ENCODE measurements at places on chromosomes 3 and 15. TPM values are rescaled to one million over a fixed set of nuclear protein-coding genes. Genes with fewer than 3 reads are reported as not detected.
A peak's percentile ranks its signal among the peaks of the same experiment; 100 is the strongest.

RAB43 gene
- total RNA-seq, result 33.7 TPM

- H3K36me3 ChIP-seq, result peaks cover 4% of the 10 kb centered on the region
- no peak overlapping the region for H3K4me3 ChIP-seq
- no peak overlapping the region for H3K27ac ChIP-seq
- H3K27me3 ChIP-seq, result peaks cover 2% of the 10 kb centered on the region
- H3K4me1 ChIP-seq, result peaks cover 28% of the 10 kb centered on the region
Observed at GRCh38 chr3:72260588-72260910, 475.6 kb upstream of the PROK2 start.

DNA sequence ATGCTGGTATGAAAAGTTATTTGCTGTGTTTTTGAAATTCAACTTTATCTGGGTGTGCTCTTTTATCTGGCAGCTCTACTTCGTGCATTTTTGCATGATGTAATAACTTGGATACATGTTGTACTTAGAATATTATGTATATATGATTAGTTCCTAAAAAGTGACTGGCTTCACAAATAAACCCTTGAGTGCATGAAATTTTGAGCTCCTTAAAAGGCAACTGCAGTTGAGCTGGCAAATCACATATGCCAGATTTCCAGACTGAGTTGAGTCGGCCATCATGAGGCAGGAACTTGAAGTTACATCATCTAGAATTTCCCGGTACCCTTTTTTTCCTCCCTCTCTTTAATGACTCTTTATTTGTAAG is 162.5 kb downstream of the FNDC3B start:
- no peaks in the 10 kb centered on the region for H3K4me1 ChIP-seq
- peaks cover 24% of the 10 kb centered on the region for H3K36me3 ChIP-seq
- no peaks in the 10 kb centered on the region for H3K27me3 ChIP-seq
- H3K4me3 ChIP-seq, result no peak overlapping the region

DNA sequence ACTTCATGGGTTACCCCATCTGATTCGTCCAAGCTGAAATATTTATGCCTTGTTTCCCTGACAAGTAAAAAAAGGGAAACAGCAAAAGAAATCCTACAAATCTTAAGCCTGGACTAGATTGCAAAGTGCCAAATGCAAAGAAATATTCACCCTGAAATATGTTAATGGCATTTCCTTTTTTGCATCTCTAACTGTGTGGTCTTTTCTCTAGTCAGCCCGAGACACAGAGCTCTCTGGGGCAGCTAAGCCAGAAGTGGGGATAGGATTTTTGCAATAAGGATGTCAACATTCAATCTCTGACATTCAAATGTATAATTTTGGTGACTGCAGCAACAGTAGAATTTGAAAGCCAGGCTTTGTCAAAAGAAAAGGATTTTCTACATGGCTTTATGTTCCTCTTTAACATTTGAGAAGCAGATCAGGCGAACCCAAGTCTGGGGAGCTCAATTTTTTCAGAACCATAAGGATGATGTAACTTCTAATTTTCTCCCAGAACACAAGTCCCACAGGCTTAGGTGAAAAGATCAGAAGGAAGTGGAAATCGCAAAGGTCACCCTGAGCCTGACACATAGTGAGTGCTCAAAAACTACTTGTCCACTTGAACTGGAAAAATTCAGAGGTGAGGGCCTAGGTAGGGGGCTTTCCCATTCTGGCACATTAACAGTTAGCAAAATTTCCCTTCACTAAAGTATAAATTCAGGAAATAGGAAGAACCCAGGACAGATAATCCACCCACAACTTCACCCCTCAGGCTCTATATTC is 28.2 kb upstream of the KCNMB3 start:
- no peak overlapping the region for H3K27ac ChIP-seq
- H3K4me1 ChIP-seq, result no peaks in the 10 kb centered on the region
- DNase-seq, result no peak
- no peak overlapping the region for H3K4me3 ChIP-seq
- no peaks in the 10 kb centered on the region for H3K36me3 ChIP-seq

- no peak overlapping the region for H3K4me3 ChIP-seq
- no peaks in the 10 kb centered on the region for H3K27me3 ChIP-seq
- H3K27ac ChIP-seq, result no peak overlapping the region
- no peak for DNase-seq
Observed at GRCh38 chr3:46100812-46101211, 73.5 kb upstream of the XCR1 start.

NLGN1 gene
- total RNA-seq, result not detected

GRCh38 chr3:126309165-126309564 is 48.0 kb downstream of the KLF15 start:
- H3K27me3 ChIP-seq, result no peaks in the 10 kb centered on the region
- no peak overlapping the region for H3K4me3 ChIP-seq
- no peak overlapping the region for H3K27ac ChIP-seq
- no peak for DNase-seq
- no peaks in the 10 kb centered on the region for H3K36me3 ChIP-seq

- H3K36me3 ChIP-seq, result no peaks in the 10 kb centered on the region
- no peak overlapping the region for H3K4me3 ChIP-seq
Observed at GRCh38 chr3:170752571-170753155, 117.3 kb downstream of the RPL22L1 start.

DNA sequence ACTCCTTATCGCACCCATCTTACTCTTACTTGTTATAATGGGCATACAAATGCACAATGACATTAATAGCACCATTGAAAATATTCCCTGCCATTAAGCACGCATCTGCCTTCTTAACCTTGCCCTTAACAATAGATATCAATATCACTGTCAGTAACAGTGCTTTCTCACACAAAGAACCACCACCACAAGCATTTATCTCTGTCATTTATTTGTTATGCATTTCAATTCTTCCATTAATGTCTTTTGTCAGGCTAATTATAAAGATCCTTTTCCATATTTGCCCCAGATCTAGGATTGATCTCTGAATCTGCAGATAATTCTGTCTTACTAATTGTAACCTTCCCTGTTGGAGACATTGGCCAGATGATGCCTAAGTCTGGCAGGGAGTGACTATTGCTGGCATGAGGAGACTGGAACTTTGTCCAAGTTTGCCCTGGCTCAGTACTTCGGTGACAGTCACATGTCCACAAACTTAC is 419.6 kb upstream of the TGFBR2 start:
- no peaks in the 10 kb centered on the region for H3K4me1 ChIP-seq
- H3K36me3 ChIP-seq, result no peaks in the 10 kb centered on the region
- no peak overlapping the region for H3K27ac ChIP-seq

- no peak overlapping the region for H3K27ac ChIP-seq
- H3K36me3 ChIP-seq, result no peaks in the 10 kb centered on the region
- peaks cover 5% of the 10 kb centered on the region for H3K27me3 ChIP-seq
- H3K4me3 ChIP-seq, result no peak overlapping the region
- H3K4me1 ChIP-seq, result peaks cover 5% of the 10 kb centered on the region
Observed at GRCh38 chr3:9117220-9117619, 132.2 kb downstream of the SRGAP3 start.

STRA6 gene
- total RNA-seq, result 1.3 TPM

SKOR1 gene
- total RNA-seq, result 0.23 TPM

CFAP100 gene
- total RNA-seq, result not detected

GRCh38 chr3:8937064-8938020 is 25.9 kb downstream of the RAD18 start:
- H3K4me3 ChIP-seq, result no peak overlapping the region
- H3K36me3 ChIP-seq, result peaks cover 46% of the 10 kb centered on the region
- no peaks in the 10 kb centered on the region for H3K27me3 ChIP-seq
- no peak for DNase-seq
- H3K27ac ChIP-seq, result no peak overlapping the region

XIRP1 gene
- 1.0 TPM for total RNA-seq

DNA sequence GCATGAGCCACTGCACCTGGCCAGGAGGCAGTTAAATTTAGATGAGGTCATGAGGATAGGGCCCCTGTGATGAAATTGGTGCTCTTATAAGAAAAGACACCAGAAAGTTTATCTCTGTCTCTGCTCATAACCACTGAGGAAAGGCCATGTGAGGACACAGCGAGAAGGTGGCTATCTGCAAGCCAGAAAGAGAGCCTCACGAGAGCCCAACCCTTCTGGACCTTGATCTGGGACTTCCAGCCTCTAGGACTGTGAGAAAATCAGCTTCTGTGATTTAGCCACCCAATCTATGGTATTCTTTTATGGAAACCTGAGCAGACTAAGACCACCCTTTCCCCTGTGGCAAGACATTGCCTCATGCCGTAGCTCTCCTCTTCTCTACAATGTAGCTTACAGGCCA is 337.6 kb downstream of the THSD4 start:
- H3K36me3 ChIP-seq, result no peaks in the 10 kb centered on the region
- DNase-seq, result no peak
- H3K4me3 ChIP-seq, result no peak overlapping the region
- H3K27me3 ChIP-seq, result peaks cover 18% of the 10 kb centered on the region
- H3K4me1 ChIP-seq, result no peaks in the 10 kb centered on the region
- no peak overlapping the region for H3K27ac ChIP-seq

POPDC2 gene
- 3.1 TPM for total RNA-seq

PTX3 gene
- not detected for total RNA-seq

DNA sequence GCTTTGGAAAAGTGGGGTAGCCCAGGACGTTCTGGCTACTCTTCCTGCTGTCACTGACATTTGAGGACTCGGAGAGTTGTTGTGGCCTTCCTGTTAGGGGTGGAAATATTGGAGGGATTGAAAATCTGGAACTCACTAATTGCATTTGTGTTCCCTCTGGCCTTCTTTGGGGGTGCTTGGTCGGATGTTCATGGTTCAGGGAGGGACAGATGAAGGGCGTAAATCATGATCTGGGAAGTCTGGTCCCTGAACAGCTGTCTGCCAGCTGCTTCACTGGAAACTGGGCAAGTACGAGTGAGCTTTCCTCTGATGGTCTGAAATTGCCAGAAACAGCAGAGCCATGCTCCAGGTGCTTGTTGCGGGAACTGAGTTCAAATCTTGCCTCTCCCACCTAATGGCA is 327.8 kb upstream of the C2CD4B start:
- H3K4me1 ChIP-seq, result no peaks in the 10 kb centered on the region
- H3K4me3 ChIP-seq, result no peak overlapping the region
- no peaks in the 10 kb centered on the region for H3K36me3 ChIP-seq
- H3K27me3 ChIP-seq, result peaks cover 2% of the 10 kb centered on the region
- H3K27ac ChIP-seq, result no peak overlapping the region

GRCh38 chr15:95138604-95139270 is 907.4 kb downstream of the MCTP2 start:
- H3K4me3 ChIP-seq, result no peak overlapping the region
- no peaks in the 10 kb centered on the region for H3K36me3 ChIP-seq
- H3K27ac ChIP-seq, result no peak overlapping the region
- no peak for DNase-seq
- no peaks in the 10 kb centered on the region for H3K27me3 ChIP-seq

DNA sequence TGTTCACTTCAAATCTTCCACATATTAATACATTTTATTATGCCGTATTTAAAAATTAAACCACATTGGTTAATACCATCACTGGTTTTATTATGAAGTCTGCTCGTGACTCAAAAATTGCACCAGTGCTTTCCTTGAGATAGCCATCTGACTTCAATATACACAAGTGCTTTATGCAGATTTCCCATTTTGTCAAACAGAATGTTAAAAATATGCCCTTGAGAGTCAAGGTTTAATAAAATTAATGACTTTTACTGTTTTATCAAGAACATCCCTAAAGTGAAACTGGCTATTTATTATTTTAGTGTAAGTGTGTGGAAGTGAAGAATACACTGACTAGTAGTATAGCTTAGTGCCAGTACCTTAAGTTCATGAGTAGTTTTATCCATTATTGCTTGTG is 139.3 kb upstream of the SOX2 start:
- H3K36me3 ChIP-seq, result no peaks in the 10 kb centered on the region
- no peaks in the 10 kb centered on the region for H3K27me3 ChIP-seq
- H3K4me3 ChIP-seq, result no peak overlapping the region

PPM1L gene
- 8.3 TPM for total RNA-seq

- no peak overlapping the region for H3K27ac ChIP-seq
- peaks cover 2% of the 10 kb centered on the region for H3K36me3 ChIP-seq
- no peak for DNase-seq
Observed at GRCh38 chr3:35638980-35639253, 408 bp upstream of the ARPP21 start.

DNA sequence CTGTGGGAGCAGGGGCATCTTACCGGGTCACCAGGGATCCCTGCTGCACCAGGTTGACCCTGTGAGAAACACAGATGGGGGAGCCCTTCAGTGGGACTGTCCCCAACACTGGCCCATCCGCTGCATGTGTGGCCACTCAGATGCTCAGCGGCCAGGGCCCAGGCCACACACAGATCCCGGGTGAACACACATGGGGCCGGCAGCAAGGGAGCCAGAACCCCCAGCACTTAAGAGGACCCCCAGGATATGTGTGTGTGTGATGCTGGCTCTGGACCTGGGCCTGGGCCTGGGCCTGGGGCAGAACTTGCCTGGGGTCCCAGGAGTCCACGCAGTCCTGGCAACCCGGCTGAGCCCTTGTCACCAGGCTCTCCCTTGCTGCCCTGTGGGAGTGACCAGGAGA is 4.9 kb upstream of the UCN2 start:
- H3K4me3 ChIP-seq, result no peak overlapping the region
- H3K27me3 ChIP-seq, result no peaks in the 10 kb centered on the region
- H3K27ac ChIP-seq, result no peak overlapping the region
- no peaks in the 10 kb centered on the region for H3K36me3 ChIP-seq
- peaks cover 21% of the 10 kb centered on the region for H3K4me1 ChIP-seq
- no peak for DNase-seq

DAZL gene
- 0.07 TPM for total RNA-seq

GRCh38 chr3:129315223-129315997 is 36.7 kb downstream of the HMCES start:
- DNase-seq, result peak; percentile 66
- peak overlapping the region; percentile 88 for H3K4me3 ChIP-seq
- H3K27ac ChIP-seq, result peak overlapping the region; percentile 80
- peaks cover 31% of the 10 kb centered on the region for H3K4me1 ChIP-seq
- H3K27me3 ChIP-seq, result no peaks in the 10 kb centered on the region
